Activated CD8-positive, alpha-beta memory T cell treated with anti-CD3 and anti-CD28 coated beads, Interleukin-2, amount 50 U/mL, for 48 hours (primary cell): ENCODE measurements at places on chromosomes 3 and 15.

- DNase-seq: no peak
Observed at GRCh38 chr15:35055416-35056105, 29.5 kb downstream of the NANOGP8 start.

GRCh38 chr3:72968266-72968664, 28.3 kb upstream of the PPP4R2 start:
- DNase-seq: no peak

DNA sequence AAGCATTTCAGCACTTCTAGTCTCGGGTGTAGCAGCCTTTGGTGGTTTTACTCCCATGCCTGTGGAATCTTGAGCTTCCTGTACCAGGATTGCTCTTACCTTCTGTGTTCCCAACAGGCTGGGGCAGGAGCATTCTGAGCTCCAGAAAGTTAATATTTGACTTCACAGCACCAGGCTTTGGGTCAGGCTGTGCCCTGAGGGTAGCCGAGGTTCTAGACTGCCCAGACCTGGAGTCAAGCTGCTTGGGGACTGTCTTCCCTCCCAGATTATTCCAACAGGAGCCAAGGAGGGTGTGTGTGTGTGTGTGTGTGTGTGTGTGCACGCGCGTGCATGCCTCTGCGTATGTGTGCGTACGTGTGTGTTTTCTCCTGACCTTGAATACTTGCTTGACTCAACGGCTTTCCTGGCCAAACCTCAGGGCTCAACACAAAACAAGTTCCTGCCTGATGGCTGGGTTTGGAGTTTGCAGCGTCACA, 94.8 kb downstream of the FLNB start:
- no peak for DNase-seq

DNA sequence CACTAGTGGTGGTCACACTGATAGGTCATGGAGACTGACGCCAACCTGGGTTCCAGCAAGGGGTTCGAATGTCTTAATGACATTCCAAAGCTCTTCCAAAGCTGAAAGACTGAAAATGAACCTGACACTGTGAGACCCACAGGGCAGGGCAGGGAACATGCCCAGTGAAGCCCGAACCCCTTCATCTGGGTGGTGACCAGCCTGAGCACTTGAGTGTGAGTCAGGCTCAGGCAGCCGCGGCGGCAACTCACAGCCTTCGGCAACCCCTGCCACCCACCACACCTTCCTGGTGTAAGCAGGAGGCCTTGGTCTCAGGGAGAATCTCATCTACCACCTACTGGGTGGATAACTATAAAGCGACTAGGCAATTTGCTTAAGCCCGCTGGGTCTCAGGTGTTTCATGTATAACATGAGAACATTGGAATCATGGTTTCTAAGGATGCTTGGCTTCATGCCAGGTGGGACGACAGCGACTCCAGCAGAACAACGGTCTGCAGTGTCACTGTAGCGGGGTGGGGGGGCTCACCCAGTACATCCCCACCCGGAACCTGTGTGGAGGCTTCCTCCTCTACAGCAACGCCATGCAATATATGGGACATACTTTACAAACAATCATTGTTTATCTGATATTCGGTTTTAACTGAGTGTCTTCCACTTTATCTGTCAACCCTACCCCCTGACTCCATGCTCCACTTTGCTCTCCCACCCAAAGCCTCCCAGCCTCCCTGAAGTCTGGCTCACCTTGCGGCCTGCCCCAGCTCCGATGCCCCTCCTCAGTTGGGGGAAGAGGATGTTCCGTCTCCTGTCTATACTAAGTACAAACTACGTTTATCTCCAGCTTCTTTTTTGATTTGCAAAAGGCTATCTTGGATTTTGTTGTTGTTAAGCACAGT, 125.0 kb upstream of the MEF2A start:
- no peak for DNase-seq

- no peak for DNase-seq
Observed at GRCh38 chr15:34890424-34890823, 79.1 kb downstream of the AQR start.

DNA sequence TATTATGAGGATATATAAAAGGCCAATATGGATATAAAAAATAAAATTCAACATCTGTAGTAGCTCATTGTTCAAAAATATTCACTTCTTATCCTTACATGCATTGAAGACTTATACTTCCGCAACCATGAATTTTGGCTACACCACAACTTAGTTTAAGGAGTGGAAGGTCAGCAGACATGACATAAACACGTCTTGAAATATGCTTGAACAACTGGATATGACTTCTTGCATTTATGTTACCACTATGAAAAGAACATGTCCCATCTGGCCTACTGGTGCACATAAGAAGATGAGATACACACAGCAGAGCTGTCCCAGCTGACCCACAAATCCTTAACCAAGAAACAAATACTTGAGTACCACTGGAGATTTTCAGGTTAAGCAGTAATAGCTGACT, 52.1 kb downstream of the MYO9A start:
- no peak for DNase-seq

DNA sequence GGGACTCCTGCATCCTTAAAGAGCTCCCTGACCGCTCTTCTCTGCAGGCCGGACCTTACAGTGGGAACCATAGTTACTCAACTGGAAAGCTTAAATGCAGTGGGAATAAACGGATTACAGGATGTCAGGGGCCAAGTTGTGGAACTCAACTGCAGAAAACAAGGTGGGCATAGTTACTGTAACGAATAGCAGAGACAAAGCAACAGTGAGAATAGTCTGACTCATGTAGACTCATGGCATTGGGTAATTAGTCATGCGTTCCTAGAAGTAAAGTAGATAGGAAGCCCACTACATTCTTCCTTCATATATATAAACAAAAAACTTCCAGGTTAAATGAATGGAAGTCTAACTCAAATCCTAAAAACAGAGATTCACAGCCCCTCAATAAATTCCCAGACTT, 95.5 kb upstream of the CHRNA7 start:
- no peak for DNase-seq

GRCh38 chr3:55066551-55067047, 138.7 kb upstream of the LRTM1 start:
- no peak for DNase-seq

GRCh38 chr3:113556946-113557335, 24.6 kb downstream of the SIDT1 start:
- no peak for DNase-seq

- DNase-seq: no peak
Observed at GRCh38 chr3:47347217-47347801, 33.5 kb upstream of the PTPN23 start.

- DNase-seq: no peak
Observed at GRCh38 chr3:117036259-117036799, 326.8 kb downstream of the TUSC7 start.

DNA sequence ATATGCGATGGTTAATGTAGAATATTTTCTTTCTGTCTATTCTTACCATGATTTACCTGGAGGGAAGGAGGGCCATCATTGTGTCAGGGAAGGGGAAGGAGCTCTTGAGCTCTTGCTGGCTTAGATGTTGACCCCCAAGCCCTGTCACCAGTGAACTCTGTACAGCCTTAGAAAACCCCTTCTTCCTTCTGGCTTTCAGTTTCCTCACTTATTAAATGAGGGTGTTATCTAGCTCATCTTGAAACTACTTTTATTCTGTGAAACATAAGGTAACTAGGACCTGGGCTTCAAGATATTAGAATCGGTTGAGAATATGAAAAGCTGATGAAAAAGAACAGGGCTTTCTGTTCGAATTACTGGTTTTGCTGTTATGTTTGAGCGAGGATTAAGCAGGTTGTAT, 25.1 kb upstream of the UTS2B start:
- no peak for DNase-seq

DNA sequence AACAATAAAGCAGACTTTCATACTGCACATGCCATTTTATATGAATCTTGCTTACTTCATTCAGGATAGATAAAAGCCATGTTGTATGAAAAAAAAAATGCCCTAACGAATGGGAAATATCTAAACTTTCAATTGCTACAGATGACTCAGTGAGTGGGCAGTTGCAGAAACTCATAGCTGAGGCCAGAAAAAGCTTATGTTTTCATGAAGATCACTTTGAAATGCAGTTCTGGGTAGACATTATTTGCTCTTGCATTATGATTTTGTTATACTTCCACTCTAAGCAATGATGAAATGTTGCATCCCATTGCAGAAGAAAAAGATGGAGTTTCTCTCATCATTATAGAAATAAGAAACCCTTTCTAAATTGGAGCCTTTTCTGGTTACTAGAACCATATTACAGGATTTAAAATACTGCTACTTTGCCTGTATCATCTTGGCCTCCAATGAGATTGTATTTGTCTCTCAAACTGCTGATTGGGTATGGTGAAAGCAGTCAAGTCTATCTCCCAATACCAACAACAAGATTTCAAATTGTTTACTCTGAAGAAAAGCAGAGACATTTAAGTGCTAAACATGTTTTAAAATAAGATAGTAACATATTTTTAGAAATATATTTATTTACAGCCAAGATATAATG, 17.0 kb downstream of the PEAK1 start:
- no peak for DNase-seq

DNA sequence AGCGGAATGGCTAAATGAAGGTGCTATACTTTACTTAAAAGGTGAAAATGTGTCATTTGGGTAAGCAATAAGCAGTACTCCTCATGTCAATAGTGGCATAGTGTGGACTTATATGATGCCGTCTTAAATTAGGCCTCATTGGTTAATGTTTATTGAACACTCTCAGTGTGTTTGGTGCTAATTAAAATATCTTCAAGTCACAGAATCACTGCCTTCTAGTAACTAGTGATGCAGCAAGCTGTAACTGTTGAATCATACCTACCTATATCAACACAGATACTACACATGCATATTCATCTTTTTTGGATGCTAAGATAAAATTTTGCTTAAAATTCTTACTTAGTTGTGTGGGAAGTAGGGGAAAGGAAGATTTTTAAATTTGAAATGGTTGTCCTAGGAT, 30.7 kb downstream of the ARHGAP31 start:
- DNase-seq: no peak

DNA sequence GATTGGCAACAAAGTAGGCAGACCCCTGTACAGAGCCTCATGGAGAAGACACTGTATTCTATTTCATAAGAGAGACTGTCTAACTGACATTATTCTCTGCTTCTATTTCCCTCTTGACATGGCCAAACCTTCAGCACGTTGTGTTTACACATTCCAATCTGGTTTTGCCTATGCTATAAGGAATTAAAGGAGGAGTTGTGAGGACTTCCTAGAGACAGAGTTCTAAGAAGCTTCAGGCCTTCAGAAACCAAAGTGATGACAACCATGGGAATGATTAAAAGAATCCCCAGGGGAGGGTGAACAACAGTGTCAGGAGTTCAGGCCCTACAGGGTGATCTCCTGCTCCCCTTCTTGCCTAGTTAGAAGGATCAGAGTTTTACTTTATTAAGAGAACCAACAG, 44.9 kb upstream of the CAPN7 start:
- DNase-seq: no peak

GRCh38 chr3:119924111-119925094, 142.5 kb downstream of the NR1I2 start:
- DNase-seq: no peak

DNA sequence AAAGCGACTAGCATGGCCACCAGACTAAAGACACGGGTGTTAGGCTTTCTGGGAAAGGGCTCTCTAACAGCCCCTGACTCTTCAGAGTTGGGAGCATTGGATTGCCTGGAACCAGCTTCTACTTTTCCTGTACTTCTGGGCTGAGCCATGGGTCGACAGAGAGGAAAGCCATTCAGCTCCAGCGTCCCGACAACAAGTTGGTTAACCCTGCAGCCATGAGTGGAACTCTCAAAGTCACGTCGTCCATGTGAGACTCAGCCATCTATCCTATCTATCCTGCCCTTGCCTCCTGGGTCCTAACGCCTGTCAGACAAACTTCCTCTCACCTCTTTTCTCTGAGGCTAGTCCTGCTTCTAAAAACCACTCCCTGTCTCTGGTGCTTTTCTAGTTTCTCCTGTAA, 32.6 kb upstream of the TBC1D5 start:
- peak; percentile 57 for DNase-seq

DNA sequence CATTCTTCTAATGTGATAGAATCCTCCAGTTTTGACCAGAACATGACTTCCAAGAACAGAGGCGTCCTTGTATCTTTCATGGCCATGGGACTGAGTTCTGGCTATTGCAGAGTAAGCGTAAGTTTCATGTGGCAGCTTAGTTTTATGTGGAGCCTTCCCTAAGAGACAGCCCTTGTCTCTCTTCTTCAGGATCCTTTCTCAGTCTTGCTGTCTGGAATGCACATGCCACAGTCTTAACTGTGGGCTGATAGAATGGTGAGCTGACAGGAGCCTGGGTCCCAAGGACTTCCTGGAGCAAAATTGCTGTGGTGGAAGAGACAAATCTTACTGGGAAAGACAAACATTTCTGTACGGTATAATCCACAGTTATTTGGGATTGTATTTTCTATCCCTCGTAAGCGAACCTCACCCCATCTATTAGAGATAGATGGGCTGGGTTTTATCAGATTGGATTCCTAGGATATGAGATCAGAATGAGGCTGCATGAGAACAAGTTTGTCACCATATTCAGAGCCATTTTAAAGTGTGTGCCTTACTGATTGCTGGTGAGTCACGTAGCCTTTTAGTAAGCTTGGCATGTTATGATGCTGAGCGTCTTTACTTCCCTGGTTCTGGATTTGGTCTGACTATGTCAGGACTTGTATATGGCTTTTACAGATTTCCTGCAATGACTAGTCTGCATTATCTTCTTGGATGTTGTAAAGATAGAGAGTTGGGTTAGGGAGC, 32.8 kb downstream of the CDIN1 start:
- DNase-seq: no peak

DNA sequence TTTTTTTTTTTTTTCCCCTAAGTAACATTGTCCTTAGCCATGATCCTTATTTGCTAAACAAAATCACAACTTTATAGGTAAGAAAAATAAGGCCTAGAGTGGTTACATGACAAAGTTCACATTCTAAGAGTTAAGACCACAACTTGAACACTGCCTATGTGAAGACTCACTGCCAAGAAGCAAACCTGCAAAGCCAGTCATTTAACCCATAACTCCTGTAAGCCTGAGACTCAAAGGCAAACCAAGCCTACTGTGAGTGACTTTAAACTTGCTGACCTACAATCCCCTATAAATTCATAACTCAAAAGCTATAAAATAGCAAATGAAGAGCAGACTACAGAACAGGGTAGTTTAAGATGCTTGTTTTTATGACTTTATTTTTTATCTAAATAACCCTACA, 12.9 kb upstream of the ANKRD28 start:
- no peak for DNase-seq

DNA sequence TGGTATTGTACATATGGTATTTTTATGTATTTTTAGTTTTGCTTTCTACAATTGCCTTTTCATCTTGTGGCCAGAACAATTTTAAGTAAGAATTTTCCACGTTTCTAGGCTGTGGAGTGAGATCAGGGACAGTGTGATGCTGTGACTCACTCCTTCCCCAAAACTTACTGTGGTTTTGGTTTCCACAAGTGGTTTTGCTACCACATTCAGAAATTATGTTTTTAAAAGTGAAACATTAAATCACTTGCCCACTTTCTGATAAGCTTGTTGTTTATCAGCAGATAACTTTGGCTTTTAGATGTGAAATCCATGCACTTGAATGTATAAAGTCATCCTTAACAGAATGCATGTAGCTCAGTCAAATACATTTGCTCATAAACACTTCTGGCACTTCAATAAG, 192.2 kb upstream of the THRB start:
- DNase-seq: no peak

- DNase-seq: no peak
Observed at GRCh38 chr15:30984118-30984517, 7.3 kb downstream of the MTMR10 start.

GRCh38 chr15:31163769-31164572, 62.4 kb upstream of the TRPM1 start:
- no peak for DNase-seq

GRCh38 chr3:36192901-36193300, 187.4 kb upstream of the STAC start:
- no peak for DNase-seq
